Pericardium fibroblast (primary cell): ENCODE measurements at places on chromosomes 2 and 18. TPM values are rescaled to one million over a fixed set of nuclear protein-coding genes. Genes with fewer than 3 reads are reported as not detected.

The CNRIP1 gene
- total RNA-seq: 26.6 and 30.1 TPM in 2 replicates

The FAM161A gene
- 0.70 and 2.3 TPM in 2 replicates for total RNA-seq

The FBXO11 gene
- 20.5 and 27.7 TPM in 2 replicates for total RNA-seq

The DSC1 gene
- under 0.01 TPM in 1 of 2 replicates, not detected in the other for total RNA-seq

The ZNF2 gene
- total RNA-seq: 6.0 and 7.2 TPM in 2 replicates

The G6PC2 gene
- not detected in 2 replicates for total RNA-seq

The C2orf81 gene
- 2.0 and 2.7 TPM in 2 replicates for total RNA-seq

The FOXD4L1 gene
- not detected in 2 replicates for total RNA-seq

The POTEC gene
- not detected in 2 replicates for total RNA-seq

The EMILIN2 gene
- 24.0 and 29.8 TPM in 2 replicates for total RNA-seq

The OXER1 gene
- 0.09 TPM in 1 of 2 replicates, not detected in the other for total RNA-seq

The CNGA3 gene
- total RNA-seq: not detected in 2 replicates

The RSAD2 gene
- not detected in 2 replicates for total RNA-seq
